ENCODE measurements at places on chromosomes 2 and 18. TPM values are rescaled to one million over a fixed set of nuclear protein-coding genes. Genes with fewer than 3 reads are reported as not detected.

TGFA gene
- total RNA-seq = 2.8 TPM

FN1 gene
- total RNA-seq = 31,457 TPM

EVA1A gene
- total RNA-seq = 26.7 TPM

IL1F10 gene
- not detected for total RNA-seq

SRD5A2 gene
- total RNA-seq = not detected

CASP10 gene
- 6.8 TPM for total RNA-seq

LOXHD1 gene
- total RNA-seq = not detected

STPG4 gene
- 0.20 TPM for total RNA-seq

NEU4 gene
- 0.13 TPM for total RNA-seq

MFSD2B gene
- total RNA-seq = 0.13 TPM

ASB18 gene
- not detected for total RNA-seq

SERPINB13 gene
- total RNA-seq = not detected

RGPD8 gene
- total RNA-seq = 23.0 TPM

TMEM37 gene
- not detected for total RNA-seq

LRRTM1 gene
- not detected for total RNA-seq

COL3A1 gene
- 3,551 TPM for total RNA-seq

REL gene
- total RNA-seq = 4.8 TPM
